ENCODE measurements at places on chromosomes 6 and 20. TPM values are rescaled to one million over a fixed set of nuclear protein-coding genes. Genes with fewer than 3 reads are reported as not detected.
A peak's percentile ranks its signal among the peaks of the same experiment; 100 is the strongest.

GRCh38 chr6:22838345-22838744 lies 269.0 kb downstream of the HDGFL1 start:
- no peak for DNase-seq

GRCh38 chr6:74248966-74249365 lies 553.0 kb downstream of the CD109 start:
- DNase-seq: no peak

GRCh38 chr6:11194356-11195218 lies 37.9 kb downstream of the NEDD9 start:
- no peak for DNase-seq

DNA sequence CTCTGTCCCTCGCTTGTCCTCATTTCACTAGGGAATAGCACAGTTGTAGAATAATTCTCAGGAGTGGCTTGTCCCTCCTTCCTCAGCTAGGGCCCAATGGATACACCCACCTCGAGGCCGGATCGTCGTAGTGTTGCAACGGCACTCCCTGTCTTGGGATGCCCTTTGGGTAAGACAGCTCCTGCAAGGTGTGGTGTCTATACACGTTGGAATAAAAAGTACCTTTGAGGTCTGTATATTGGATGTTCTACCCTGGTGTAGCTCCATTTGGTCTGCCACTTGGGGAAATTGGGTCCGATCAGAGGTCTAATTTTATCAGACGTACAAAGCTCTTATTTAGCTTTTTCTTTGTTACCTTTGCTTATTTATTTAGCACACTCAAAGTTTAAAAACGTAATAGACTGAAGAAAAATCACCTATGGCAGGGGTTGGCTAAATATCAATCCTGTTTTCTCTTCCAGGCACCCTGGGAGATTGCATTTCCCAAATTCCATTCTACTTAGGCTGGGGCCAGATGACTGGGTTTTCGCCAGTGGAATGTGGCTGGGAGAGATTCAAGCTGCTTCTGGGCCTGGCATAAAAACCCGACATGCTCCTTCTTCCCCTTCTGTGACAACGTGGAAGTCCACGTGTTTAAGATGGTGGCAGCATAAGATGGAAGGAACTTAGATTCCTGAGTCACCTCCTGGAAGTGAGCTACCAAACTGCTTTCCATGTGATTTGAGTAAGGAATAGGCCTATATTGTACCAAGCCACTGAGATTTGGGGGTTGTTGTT lies 82.3 kb upstream of the CD83 start:
- no peak for DNase-seq

LMBRD1 gene
- total RNA-seq: 30.0 TPM

ELOVL2 gene
- total RNA-seq: not detected

SAMD5 gene
- not detected for total RNA-seq

DNA sequence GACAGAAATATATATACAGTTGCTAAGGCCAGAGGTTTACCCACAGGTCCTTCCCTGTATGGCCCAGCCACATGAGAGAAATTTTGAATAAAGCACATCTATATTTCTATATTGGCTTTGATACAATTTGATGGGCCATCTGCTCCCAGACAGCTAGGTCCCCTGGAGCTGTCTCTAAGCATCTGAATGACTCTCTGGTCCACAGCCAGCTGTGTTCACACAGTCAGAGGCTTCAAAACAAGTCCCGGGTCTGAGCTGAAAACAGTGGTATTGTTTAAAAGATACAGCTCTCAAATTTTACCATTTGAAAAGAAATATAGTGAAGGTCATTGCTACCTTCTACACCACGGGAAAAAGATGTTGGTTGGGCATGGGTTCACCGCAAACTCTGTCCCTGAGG lies 161.1 kb downstream of the SLC35B3 start:
- no peak for DNase-seq

- no peak for DNase-seq
Observed at GRCh38 chr6:158437571-158437970, 122.3 kb upstream of the TMEM181 start.

DNA sequence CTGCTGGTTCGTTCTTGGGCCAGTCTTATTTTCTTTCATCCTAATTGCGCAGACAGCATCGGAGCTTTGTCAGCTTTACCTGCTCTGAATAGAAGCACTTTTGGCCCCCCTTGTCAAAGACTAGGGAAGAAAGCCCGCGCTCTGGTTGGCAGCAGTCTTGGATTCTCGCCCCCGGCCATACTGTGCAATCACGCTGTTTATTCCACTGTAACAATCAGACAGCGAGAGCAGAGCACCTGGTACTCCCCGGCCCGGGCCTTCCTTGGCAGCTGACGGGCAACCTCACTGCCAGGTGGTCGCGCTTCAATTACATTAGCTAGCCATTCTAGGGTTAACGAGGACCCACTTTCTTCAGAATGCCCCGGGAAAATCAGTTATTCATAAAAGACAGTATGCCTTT lies 72.6 kb downstream of the INSM1 start:
- DNase-seq: no peak

TMEM242 gene
- total RNA-seq: 10.8 TPM

- DNase-seq: no peak
Observed at GRCh38 chr6:133241086-133241900, at the start of gene EYA4. Gene EYA4, plus strand, starts transcription at chr6:133241357. Its CDS starts 33,424 bp downstream, at chr6:133274781.

GRCh38 chr6:28695715-28696114 lies 170.0 kb downstream of the GPX5 start:
- DNase-seq: no peak

- peak; percentile 69 for DNase-seq
Observed at GRCh38 chr20:35329435-35330139, 37.4 kb upstream of the FAM83C start.

PDE7B gene
- 0.68 TPM for total RNA-seq

GRCh38 chr6:109595998-109596397 lies 95.0 kb downstream of the AK9 start:
- no peak for DNase-seq

DNA sequence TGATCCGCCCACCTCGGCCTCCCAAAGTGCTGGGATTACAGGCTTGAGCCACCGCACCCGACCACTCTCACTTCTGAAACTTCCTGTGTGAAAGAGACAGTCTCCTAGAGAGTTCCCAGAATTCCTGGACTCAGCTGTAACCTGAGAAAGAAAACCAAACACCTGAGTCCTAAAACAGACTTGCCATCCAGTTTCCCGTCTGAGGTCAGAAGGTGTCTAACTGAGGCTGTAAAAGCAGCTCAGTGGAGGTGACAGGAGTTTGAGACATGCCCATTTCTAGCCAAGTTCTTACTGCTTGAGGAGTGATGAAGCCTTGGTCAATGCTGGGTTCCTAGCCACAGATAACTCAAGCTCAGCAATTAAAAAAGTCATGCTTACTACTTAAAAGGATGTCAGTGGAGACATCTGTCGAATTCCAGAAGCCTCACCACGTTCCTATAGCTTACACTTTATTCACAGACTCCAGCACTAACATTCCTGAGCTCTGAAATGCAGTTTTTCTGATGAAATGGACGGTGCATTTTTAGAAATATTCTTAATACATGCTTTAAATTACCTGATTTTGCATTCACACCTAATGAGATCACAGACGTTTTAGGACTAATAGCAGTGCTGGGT lies 6.1 kb downstream of the UQCC2 start:
- no peak for DNase-seq

DNA sequence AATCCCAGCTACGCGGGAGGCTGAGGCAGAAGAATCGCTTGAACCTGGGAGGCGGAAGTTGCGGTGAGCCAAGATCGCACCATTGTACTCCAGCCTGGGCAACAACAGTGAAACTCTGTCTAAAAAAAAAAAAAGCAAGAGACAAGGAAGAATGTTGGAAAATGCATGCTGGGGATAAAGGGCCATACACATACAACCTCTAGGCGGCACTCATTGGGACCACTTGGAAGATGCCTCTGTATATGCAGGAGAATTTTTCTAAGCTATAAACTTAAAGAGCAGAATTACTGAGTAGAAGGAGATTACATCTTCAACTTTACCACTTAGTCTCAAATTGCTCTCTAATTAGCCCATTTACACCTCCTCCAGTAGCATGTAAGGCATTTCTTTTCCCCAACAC lies 42.8 kb downstream of the ZBTB9 start:
- no peak for DNase-seq

SYNDIG1 gene
- not detected for total RNA-seq

DNA sequence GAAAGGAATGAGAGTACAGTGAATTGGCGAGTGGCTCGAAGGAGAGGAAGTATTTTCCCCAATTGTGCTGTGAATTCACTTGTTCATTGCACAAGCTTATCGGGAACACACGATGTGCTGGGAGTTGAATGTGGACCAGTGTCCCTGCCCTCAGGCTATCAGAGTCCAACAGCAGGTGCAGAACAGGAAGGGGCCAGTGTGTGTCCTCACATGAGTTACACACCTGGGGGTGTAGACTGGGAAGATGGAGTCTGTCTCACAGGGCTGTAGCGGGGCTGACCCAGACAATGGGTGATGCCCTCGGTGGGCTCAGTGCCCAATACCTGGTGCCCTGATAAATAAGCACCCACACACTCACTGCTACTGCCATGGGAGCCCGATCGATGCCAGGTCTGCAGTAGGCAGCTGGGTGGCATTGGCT lies 14.4 kb downstream of the DUSP22 start:
- DNase-seq: no peak

DNA sequence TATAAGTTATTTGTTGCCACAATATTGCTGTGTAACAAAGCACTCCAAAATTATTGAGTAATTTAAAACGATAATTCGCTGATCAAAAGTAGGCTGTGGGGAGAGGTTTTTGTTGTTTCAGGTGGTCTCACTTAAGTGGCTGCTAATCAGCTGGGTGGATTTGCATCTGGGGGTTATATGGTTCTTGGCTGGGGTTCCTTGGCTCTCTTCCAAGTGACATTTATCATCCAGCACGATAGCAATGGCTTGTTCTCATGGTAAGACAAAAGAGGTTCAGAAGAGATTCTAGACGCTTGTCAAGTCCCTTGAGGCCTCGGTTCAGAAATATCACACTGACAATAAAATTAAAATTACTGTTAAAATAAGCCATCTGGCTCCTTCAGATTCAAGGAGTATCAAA lies 1648.8 kb downstream of the GRIK2 start:
- no peak for DNase-seq

DNA sequence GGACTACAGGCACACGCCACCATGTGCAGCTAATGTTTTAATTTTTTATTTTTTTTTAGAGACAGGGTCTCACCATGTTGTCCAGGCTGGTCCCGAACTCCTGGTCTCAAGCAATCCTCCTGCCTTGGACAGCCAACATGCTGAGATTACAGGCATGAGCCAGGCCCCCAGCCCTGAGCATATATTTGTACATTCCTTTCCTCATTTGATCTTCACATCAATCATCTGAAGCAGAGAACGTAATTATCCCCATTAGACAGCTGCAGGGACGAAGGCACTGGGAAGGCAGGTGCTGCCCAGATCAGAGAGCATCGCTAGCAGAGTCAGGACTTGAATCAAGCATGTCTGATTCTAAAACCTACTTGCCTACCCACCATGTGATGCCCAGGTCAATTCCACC lies 41.0 kb upstream of the SIRPA start:
- DNase-seq: no peak

- no peak for DNase-seq
Observed at GRCh38 chr6:7960848-7961247, 50.3 kb upstream of the TXNDC5 start.

All from activated CD4-positive, alpha-beta memory T cell treated with anti-CD3 and anti-CD28 coated beads, Interleukin-2, amount 10 ng/mL, durations not matched to agents 7 days and 5 days (primary cell).